ENCODE measurements at places on chromosomes 12 and 14.

DNA sequence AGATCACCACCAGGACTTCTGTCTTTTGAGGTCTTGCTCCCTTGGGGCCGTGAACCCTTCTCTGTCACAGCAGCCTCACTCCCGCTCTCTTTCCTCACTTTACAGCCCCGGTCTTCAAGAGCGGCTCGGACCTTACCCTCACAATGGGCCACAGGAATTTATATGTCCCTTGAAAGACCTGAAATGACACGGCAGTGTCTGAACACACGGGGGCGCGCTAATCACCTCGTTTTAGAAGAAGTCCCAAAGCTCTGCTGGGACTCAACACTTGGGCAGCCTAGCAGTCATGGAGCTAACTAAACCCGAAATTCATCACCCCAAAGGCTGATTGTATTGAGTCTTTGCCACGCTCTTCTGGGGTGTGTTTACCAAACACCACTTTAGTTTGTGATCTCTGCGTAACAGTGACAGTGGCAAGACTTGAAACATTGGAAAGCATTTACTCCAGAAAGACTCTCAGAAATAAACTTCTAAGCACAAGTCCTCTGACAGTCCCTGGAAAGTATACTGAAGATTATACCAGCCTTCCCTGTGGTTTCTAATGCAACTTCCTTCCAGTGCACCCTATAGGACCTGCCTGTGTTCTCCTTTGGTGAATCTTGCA lies 29.0 kb downstream of the SERPINA11 start:
- DNase-seq: peak; percentile 22

DNA sequence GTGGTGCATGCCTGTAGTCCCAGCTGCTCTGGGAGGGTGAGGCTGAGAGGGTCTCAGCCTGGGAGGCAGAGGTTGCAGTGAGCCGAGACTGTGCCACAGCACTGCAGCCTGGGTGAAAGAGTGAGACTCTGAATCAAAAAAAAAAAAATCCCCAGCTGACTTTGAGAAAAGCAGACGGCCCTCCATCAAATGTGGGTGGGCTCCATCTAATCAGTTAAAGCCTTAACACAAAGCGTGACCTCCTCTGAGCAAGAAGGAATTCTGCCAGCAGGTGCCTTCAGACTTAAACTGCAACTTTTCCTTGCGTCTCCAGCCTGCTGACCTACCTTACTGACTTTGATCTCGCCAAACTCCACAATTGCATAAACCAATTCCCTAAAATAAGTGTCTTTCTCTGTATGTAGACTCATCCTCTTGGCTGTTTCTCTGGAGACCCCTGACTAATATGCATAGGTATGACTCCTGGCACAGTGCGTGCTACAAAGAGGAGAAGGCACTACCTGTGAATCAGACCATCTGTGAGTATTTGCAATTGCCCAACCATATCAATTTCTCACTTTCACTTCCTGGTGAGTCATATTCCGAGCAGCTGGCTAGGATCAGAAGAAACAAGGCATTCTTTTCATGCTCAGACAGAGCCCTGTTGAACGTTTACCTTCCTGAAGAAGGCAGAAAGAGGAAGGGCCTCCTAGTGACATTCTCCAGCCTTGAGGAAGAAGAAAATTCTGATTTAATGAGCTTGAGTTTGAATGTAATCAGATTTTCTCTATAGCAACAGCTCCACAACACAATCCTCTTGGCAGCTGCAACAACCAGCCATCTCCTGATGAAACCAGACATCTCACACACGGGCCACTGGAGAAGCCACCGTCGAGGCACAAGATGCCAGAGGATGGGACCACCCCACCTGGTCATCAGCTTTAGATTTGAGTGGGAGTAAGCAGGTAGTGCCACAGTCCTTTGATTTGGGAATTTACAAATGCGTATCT lies 54.3 kb downstream of the CLMN start:
- peak; percentile 67 for DNase-seq

GRCh38 chr12:95506707-95507523 lies 33.0 kb downstream of the METAP2 start:
- DNase-seq: no peak

DNA sequence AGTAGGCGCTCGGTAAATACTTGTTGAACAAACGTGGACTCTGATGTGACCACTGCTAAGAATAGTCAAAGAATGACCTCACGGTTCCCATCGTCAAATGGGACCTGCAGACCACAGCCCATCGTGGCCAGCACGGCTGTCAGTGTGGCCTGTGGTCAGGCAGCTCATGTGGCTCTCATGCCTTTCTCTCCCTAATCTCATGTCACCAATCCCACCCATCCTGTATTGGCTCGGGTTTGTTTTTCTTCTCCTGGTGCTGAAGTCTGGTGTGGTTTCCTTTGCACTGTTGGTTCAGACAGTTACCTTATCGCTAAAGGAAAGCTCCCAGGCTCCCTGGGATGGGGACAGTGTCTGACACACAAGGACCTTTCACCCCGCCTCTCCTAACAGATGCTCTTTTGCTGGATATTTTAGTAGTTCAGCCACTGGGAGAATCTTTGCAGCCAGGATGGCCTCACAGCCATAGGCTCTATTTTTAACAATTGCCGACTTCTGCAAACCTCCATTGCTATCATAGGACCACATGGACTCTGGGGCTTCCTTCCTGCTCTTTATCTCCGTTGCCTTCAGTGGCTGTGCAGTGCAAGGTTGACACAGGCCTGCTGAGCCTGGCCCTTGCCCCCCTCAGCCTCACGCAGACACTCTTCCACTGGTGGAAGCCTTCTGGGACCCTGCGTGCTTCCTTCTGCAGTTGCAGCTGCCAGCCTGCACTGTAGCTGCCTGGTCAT lies 293.1 kb upstream of the FKBP4 start:
- no peak for DNase-seq

- no peak for DNase-seq
Observed at GRCh38 chr12:3723916-3724805, 28.7 kb downstream of the CRACR2A start.

GRCh38 chr14:103527408-103528145 lies 1.4 kb upstream of the TRMT61A start:
- no peak for DNase-seq

DNA sequence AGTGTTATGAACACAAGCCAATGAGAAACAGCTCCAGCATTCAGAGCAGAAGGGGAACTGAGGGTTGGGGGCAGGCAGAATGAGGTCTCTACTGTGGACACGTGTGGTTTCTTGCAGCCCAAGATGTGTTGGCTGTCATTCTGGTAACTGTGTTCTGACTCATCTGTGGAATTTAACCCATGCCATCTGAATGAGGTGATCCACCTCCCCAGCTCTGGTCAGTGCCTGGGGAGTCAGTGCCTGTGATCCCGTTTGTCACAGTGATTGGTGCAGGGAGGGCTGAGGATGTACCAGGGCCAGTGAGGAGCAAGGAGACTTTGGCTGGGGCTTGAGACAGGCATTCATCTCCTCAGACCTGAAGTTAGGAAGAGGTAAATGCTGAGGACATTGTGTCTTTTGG lies 216.8 kb downstream of the MSRB3 start:
- DNase-seq: no peak

- peak; percentile 22 for DNase-seq
Observed at GRCh38 chr12:58877243-58877743, 43.0 kb downstream of the LRIG3 start.

DNA sequence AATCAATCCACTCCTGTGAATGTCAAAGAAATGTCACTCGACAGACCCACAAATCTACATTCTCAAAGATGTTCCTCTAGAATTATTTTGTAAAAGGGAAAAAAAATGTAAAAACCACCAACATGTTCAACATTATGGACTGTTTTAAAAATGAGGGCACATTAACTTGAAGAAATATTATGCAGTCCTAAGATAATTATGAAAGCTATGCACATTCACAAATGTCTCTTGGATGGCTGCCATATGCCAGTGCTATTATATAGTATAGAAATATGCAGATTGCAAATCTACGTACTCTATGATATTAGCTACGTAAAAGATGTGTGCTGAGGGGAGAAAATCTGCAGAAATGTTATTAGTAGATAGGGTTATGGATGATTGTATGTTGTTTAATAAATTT lies 334.2 kb downstream of the BMP4 start:
- DNase-seq: no peak

DNA sequence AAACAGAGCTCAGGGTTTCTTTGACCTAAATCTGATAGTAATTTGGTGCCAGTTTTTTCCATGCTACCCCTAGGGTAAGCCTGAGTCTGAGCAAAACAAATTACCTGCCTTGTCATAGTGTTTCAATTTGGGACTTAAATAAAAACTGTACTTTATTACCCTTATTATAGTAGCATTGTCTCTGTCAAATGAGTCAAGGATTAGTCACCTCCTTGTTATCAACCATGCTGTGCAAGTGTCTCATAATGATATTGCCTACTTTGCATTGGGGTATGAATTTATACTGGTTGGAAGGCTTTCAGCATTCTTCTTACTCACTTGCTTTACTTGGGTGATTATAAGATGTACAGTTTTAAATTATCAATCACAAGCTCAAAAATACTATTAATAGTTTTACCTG lies 380.0 kb downstream of the LRFN5 start:
- no peak for DNase-seq

DNA sequence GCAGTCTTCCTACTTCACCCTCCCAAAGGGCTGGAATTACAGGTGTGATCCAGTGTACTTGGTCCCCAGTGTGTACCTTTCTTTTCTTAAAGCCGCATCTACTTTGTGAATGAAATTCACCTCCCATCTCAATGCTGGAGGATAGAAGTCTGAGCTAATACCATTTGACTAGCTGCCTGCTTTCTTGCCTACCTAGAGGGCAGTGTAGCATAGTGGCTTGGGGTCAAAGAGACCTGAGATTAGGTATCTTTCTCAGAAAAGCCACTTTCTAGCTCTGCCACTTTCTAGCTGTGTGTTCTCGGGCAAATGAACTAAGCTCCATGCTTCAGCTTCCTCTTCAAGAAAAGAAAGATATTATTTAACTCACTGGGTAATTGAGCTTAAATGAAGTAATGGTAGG lies 16.9 kb downstream of the SMOC1 start:
- DNase-seq: no peak

- DNase-seq: no peak
Observed at GRCh38 chr12:127809275-127809674, 457.7 kb upstream of the TMEM132C start.

GRCh38 chr14:81314443-81315175 lies 85.5 kb downstream of the STON2 start:
- DNase-seq: peak; percentile 65
